Spinal cord (tissue), 10 donors: ENCODE measurements at places on chromosomes 6 and 20. TPM values are rescaled to one million over a fixed set of nuclear protein-coding genes. Genes with fewer than 3 reads are reported as not detected.

GRCh38 chr6:137693711-137694110 is 173.3 kb upstream of the TNFAIP3 start:
- no peaks in the 10 kb centered on the region for H3K27me3 ChIP-seq
- no peak overlapping the region for H3K27ac ChIP-seq
- no peak overlapping the region for H3K4me3 ChIP-seq
- H3K36me3 ChIP-seq, result no peaks in the 10 kb centered on the region

- no peaks in the 10 kb centered on the region for H3K4me1 ChIP-seq
- no peaks in the 10 kb centered on the region for H3K36me3 ChIP-seq
- DNase-seq, result no peak
Measured at GRCh38 chr20:19026901-19027644, 185.4 kb upstream of the SLC24A3 start.

DNA sequence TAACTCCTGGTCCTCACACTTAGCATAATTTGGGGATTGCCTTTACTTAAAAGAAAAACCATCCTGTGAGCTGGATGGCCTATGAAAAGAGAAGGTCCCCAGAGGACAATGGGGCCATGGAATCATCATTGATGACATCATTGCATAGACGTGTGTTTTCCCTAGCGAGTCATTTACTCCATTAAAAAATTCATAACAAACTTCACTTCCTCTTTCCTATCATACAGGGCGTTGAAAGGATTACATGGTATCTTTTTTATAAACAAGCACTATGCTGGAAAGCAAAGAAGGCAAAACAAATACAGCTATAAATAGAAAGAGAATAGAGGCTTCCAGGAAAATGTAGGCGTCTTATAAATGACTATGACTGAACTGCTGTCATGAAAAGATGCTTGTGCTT is 11.3 kb upstream of the COL12A1 start:
- H3K27me3 ChIP-seq, result peaks cover 4% of the 10 kb centered on the region
- H3K4me3 ChIP-seq, result no peak overlapping the region
- H3K36me3 ChIP-seq, result no peaks in the 10 kb centered on the region

DNA sequence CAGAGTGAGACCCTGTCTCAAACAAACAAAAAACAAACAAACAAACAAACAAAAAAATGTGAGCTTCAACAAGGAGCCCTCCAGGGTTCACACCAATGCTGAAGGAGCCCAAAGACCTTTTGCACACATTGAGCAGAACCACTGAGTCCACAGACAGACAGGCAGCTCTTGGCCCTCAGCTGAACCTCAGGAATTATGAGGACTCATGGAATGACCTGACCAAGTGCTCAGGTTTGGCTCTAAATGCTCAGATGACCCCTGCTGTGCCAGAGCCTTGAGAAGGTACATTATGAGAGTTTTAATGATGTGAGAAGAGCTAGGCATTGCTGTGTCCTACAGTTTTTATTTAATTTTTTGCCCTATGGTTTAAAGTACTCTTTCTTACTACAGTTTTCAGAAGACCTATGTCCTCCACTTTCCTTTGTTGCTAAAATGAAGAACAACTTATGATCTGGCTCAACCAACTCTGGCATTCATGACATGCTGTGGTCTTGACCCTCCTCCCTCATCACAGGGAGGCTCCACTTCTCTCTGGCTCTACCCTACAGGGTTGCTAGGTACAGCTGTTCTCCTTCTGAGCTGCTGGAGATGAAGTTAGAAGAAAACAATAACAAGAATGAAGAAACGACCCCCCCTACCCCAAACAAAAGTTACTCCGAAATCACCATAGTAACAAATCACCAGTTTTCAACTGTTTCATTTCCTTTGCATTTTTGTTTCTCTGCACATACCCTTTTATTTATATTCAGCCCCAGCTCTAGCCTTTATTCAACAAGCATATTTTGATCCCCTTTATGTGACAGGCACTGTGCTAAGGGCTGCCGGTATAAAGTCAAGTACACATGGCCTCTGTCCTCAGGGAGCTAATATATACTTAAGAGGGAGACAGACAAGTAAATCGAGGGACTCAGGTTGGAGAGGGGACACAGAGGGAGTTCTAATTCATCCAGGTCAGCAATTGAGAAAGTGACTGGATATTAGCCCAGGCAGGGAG is 128.7 kb upstream of the TRAF3IP2 start:
- H3K36me3 ChIP-seq, result peaks cover 24% of the 10 kb centered on the region
- no peak for DNase-seq
- H3K27ac ChIP-seq, result peak overlapping the region; percentile 95
- H3K27me3 ChIP-seq, result no peaks in the 10 kb centered on the region
- H3K4me1 ChIP-seq, result peaks cover 60% of the 10 kb centered on the region

GRCh38 chr6:126826166-126826714 is 292.2 kb upstream of the RSPO3 start:
- H3K4me3 ChIP-seq, result no peak overlapping the region
- H3K4me1 ChIP-seq, result no peaks in the 10 kb centered on the region

GRCh38 chr20:57013217-57013616 is 253.2 kb downstream of the BMP7 start:
- H3K36me3 ChIP-seq, result no peaks in the 10 kb centered on the region
- DNase-seq, result no peak
- H3K4me3 ChIP-seq, result no peak overlapping the region
- H3K27me3 ChIP-seq, result peaks cover 13% of the 10 kb centered on the region
- H3K4me1 ChIP-seq, result peaks cover 4% of the 10 kb centered on the region
- H3K27ac ChIP-seq, result no peak overlapping the region

DNA sequence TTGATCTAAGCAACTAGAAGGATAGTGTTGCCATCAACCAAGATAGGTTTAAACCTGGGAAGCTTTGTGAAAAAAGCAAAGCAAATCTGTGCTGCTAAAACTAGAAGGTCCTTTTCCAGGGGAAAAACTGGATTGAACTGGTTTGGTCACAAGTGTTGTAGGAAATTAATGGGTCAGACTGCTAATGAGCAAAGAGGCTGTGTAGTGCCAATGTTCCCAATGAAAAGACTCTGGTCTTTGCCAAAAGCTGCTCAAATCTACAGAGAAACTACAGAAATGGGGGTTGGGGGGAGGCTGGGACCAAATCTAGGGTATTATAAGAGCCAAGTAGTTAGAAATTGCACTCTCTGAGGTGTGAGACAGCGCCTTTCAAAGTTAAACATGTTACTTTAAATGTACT is 85.0 kb downstream of the PLCG1 start:
- H3K36me3 ChIP-seq, result no peaks in the 10 kb centered on the region
- peaks cover 5% of the 10 kb centered on the region for H3K4me1 ChIP-seq
- H3K27ac ChIP-seq, result peak overlapping the region; percentile 87
- H3K27me3 ChIP-seq, result no peaks in the 10 kb centered on the region
- DNase-seq, result peak; percentile 93
- no peak overlapping the region for H3K4me3 ChIP-seq

The NRSN1 gene
- total RNA-seq, result 16.1 TPM

The ARMH2 gene
- total RNA-seq, result not detected

The CDH4 gene
- 5.8 TPM for total RNA-seq

The SLC17A2 gene
- not detected for total RNA-seq

The HLA-DOB gene
- 0.20 TPM for total RNA-seq

The PRSS35 gene
- 79.0 TPM for total RNA-seq
